Activated naive CD8-positive, alpha-beta T cell treated with anti-CD3 and anti-CD28 coated beads, Interleukin-2, amount 10 ng/mL, durations not matched to agents 7 days and 5 days (primary cell): ENCODE measurements at places on chromosomes 1 and 21. TPM values are rescaled to one million over a fixed set of nuclear protein-coding genes. Genes with fewer than 3 reads are reported as not detected.

DNA sequence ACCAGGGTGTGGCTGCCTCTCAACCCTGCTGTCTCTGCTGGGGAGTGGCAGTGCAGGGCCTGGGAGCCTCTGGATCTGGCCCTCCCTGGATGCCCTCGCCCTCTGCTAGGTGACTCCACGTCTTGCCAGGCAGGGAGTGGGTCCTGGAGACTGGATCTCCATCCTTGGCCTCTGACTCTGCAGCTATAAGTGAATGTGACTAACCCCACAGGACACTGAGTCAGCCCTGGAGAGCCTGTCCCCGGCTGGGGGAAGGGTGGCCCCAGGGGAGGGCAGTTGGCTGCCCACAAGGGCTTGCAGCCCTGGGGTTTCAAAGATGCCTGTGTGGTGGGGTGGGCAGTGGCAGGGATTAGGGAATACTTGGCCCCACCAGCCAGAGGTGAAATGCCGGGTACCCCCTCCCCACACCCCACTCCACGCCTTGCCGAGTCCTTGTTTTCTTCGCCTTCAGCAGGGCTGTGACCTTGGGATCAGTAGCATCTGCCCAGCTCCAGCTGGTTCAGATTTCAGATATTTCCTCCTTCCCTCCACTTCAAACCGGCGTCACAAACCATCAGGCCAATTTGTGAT is 1.9 kb upstream of the MYBPH start:
- DNase-seq: no peak

GRCh38 chr1:7327849-7328248 is 443.2 kb upstream of the VAMP3 start:
- DNase-seq: no peak

ASTN1 gene
- total RNA-seq: not detected

RGS18 gene
- total RNA-seq: 0.62 TPM

RIMKLA gene
- 3.7 TPM for total RNA-seq

PCNX2 gene
- 49.4 TPM for total RNA-seq

NBPF6 gene
- total RNA-seq: not detected
